Natural killer cell treated with Interleukin-12 subunit alpha and Interleukin-12 subunit beta and Interleukin-15 and Interleukin-18, amount 100 ng/mL, for 72 hours (primary cell): ENCODE measurements at places on chromosomes 3 and 15. TPM values are rescaled to one million over a fixed set of nuclear protein-coding genes. Genes with fewer than 3 reads are reported as not detected.

Gene RASGRF1
- total RNA-seq, result not detected

Gene MOBP
- total RNA-seq, result not detected

DNA sequence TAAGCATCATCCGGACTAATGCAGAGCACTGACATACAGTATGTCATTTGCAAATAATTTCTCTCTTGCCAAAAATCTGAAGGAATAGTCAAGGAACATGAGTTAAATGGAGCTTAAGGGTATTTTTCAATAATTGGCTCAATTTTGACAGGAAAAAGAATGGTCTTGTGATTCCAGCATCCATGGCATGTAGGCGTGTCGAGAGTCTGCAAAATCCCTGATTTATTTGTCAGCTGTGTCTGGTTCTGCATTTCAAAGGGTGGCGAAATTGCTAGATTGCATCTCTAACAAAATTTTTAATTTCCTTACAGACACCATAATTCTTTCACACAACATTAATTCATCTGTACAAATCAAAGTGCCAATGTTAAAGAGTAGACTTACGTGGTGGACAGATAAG is 65.4 kb upstream of the TBC1D23 start:
- no peak for DNase-seq

Gene MESP1
- 2.3 TPM for total RNA-seq

DNA sequence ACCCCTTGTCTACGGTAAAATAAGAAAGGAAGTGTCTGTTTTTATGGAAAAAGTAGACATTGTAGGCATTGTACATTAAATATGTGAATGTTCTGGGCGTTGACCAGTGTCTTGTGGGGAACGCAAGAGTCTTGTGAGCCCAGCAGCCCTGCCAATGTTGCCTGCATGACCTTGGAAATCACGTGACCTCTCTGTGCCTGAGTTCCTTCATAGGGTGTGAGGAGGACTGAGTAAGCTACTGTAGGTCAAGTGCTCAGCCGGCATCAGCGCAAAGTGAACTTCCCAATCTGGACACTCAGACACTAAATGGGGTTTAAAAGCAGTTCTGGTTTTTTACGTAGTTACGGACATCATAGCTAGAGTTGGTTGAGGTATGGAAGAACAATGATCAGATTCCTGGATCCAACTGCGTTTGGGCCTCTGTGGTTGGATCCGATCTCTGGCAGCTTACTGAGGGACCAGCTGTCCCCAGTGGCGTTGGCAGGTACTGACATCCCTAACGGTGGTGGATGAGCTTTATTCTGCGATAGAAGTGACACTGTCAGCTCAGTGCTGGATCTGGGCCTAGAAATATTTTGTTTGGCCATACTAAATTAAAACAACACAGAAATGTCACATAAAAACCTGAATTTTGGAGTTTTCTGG is 63.8 kb downstream of the SPSB4 start:
- no peak for DNase-seq

DNA sequence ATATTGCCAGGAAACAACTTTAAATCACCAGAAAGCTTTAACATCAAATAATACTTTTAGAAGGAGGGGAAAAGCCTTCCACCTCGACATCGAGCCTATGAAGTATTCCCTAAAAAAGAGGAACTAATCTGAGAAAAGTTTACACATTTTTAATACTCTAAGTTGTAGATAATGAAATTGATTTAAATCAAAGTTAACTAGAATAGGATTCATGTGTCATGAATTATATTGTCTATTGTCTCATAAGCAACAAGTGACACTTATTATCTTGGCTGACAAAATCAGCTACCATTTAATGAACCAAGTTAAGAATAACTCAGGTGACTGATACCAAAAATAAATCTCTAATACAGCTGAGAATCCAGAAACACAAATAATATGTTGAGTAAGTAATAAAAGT is 56.6 kb downstream of the TSC22D2 start:
- no peak for DNase-seq

DNA sequence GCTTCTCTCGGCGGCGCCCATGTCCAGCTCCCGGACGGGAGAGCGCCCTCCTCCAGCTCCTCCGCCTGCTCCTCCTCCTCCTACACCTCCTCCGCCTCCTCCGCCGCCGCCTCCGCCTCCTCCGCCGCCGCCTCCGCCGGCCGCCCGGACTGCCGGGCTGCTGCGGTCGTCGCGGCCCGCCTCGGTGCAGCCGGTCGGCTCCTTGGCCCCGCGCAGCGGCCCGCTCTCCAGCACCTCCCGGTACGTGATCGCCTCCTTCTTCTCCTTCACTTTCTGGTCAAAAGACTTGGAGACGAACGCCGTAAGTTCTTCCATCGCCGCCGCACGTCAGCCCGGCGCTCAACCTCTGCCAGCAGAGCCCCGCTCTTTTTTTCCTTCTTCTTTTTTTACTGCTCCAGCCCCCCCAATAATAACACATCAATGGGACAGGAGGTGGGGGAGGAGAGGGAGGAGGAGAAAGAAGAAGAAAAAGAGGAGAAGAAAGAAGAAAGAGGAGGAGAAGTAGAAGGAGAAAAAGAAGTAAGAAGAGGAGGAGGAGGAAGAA is 438 bp downstream of the SHOX2 start:
- DNase-seq, result no peak

GRCh38 chr15:68300115-68300940 is 22.8 kb downstream of the FEM1B start:
- DNase-seq, result no peak

Gene FBXL22
- 0.45 TPM for total RNA-seq

DNA sequence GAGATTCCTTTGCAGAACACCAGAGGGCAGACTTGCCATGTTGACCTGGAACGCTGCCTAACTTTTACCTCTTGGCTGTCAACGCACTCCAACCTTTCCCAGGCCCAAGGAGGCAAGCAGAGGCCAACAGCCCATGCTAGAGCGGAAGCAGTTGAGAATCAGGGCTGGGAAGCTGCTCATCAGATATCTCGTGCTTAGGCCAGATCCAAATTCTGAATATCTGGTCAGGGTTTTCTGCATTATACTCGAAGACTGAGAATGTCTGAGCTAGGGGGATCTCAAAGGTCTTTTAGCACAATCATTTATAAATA is 2.5 kb downstream of the XIRP1 start:
- DNase-seq, result no peak

DNA sequence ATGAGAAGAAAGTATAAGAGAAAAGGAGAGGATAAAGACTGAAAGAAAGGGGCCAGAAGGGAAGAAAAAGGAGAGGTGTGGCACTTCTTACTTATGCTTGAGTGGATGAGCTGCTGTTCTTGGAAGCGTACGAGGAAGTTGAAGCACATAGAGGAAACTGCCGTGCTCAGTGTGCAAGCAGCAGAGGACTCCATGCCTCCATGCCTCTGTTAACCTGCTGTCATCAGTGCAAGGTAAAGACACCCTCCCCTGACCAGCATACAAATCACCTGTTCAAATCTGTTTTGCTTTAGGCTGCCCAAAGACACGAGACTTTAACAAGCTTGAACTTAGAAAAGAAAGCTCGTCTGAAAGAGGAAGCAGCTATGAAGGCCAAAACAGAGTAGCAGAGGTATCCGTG is 6.4 kb downstream of the WDR5B start:
- DNase-seq, result no peak

GRCh38 chr3:150544041-150544440 is 2.3 kb downstream of the SERP1 start:
- no peak for DNase-seq

DNA sequence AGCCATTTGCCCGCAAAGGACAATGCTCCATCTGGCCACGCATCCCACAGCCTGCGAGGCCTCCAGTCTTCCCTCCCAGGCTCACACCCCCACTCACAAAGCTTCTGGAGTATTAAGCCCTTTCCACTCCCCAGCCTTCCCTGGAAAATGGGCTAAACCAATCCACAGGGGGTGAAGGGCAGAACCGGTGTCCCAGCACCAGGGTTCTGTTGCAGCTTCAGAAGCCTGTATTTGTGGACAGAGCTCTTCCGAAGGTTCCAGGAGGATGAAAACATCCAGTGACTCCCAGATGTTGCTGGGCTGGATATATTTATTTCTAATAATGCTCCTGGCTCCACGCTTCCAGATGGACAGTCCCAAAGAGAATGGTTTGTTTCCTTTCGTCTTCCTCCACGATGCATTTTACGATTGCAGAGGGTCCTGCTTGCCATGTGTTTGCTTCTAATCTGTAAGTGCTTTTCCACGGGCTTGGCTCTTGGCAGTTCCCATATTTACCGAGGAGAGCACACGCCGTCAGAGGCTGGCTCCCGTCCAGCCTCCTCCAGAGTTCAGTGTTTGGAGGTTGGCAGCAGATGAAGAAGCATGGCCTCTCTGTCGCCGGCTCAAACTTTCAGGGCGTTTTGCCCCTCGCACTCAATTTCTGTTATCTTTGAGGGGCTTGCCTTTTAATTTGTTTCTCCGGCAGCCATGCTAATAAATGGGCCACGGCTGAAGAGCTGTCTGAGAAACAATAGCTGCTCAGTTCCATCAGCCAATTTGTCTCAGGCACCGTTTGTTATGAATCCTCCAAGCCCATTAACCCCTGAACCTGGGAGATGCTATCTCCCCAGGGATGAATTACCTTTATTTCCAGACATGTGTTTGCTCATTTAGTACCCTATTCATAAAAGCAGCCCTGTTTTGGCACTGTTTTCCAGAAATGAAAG is 367.9 kb upstream of the PROK2 start:
- DNase-seq, result no peak

DNA sequence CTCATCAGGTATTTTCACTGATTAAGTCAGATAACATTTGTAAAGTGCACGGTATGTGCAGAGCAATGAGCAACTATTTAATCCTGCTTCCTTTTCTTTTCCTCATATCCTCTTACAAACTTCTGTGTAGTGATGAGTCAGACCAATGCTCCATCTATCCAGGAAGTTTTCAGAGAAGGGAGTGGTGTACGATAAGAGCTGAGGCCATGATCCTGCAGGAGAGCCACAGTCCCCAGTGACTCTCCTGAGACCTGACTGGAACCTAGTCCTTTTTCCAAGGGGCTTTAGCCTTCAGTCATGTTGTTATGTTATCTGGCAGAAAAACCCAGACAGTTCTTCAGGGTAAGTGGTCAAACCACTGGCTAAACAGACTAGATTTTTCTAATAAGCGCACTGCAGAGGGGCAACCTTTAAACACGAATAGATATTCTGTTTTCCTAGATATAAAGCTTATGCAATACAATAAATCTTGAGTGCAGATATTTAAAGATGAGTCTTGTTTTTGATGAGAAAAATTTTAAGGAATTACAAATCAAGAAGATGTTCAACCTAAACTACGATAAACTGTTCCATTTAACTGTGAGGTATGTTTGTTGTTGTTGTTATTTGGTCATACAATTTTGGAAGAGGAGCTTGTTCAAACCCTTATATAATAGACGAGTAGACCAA is 110.5 kb upstream of the RAP2B start:
- DNase-seq, result no peak

GRCh38 chr15:62579842-62580241 is 414.8 kb upstream of the C2CD4B start:
- DNase-seq, result no peak

DNA sequence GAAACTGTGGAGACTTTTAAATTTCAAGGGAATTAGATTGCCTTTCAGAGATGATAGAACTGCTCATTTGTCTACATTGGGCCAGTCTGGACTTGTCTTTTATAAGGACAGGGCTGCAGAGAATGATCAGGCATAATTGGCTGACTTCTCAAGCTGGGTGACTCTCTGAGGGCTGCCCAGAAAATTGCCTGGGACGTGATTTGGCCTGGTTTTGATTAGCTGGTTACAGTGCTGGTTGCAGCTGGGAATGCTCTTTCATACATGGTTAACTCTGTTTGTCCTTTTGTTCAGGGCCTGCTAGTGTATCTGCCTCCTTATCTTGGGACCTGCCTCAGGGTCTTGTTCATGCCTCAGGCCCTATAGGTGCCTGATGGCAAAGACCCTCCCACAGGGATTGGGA is 245.6 kb downstream of the CLSTN2 start:
- no peak for DNase-seq

- no peak for DNase-seq
Measured at GRCh38 chr3:9715764-9716437, 12.3 kb downstream of the CPNE9 start.

- no peak for DNase-seq
Measured at GRCh38 chr15:100041127-100041828, 300.5 kb downstream of the ADAMTS17 start.

Gene CCR3
- total RNA-seq, result 4.3 TPM

DNA sequence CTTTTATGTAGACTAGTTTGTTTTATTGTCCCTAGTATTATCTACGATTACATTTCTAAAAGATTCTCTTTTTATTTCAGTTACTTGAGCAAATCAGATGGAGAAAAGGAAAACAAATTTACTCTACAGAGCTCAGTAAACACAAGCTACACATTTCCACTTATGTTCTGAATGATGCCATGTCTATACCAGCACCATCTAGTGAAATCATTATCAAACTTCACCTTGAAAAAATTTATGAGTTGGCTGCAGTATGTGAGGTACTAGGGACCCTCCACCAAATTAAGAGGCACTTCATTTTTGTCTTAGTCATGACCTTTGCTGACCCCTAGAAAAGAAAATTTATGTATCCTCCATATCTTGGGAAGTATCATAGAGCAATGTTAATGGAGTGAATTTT is 827.4 kb downstream of the SI start:
- no peak for DNase-seq

- no peak for DNase-seq
Measured at GRCh38 chr15:91530956-91531582, 322.4 kb upstream of the SLCO3A1 start.

DNA sequence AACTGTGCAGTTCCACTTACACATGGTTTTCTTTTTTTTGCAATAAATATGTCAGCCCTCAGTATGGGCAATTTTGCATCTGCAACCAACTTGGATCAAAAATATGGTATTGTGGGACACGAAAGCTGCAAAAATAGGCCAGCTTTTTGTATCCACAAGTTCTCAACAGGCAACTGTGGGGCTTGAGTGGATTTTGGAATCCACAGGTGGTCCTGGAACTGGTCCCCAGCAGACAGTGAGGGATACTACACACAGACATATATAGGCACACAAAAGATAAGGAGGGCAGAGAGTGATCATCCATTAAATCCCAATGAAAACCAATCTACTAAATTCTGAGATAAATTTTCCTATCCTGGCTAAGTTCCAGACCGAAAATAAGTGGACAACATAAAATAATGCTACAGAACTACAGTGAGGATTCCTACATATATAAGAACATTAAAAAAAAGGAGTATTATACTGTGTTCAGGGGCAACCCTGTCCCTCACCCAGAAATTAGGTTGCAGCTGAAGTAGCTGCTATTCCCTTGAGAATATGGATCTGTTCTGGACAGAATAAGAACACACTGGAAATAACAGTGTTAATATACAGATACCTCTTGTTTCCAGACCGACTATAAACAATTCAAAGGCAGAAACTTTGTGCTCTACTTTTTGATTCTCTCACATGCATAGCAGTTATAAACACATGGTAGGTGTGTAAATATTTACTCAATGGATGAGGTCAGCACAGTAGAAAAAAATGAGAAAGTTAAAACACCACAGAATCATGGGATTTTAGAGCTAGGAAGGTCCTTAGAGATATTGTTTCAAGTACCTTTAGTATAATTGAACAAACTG is 25.4 kb downstream of the DENND4A start:
- DNase-seq, result no peak

GRCh38 chr3:139473155-139473771 is 3.1 kb downstream of the RBP2 start:
- DNase-seq, result no peak
